Astrocyte of the cerebellum (primary cell): ENCODE measurements at places on chromosomes 2 and 18.
A peak's percentile ranks its signal among the peaks of the same experiment; 100 is the strongest.

- DNase-seq = no peak
Measured at GRCh38 chr2:156191527-156191926, 141.0 kb downstream of the NR4A2 start.

DNA sequence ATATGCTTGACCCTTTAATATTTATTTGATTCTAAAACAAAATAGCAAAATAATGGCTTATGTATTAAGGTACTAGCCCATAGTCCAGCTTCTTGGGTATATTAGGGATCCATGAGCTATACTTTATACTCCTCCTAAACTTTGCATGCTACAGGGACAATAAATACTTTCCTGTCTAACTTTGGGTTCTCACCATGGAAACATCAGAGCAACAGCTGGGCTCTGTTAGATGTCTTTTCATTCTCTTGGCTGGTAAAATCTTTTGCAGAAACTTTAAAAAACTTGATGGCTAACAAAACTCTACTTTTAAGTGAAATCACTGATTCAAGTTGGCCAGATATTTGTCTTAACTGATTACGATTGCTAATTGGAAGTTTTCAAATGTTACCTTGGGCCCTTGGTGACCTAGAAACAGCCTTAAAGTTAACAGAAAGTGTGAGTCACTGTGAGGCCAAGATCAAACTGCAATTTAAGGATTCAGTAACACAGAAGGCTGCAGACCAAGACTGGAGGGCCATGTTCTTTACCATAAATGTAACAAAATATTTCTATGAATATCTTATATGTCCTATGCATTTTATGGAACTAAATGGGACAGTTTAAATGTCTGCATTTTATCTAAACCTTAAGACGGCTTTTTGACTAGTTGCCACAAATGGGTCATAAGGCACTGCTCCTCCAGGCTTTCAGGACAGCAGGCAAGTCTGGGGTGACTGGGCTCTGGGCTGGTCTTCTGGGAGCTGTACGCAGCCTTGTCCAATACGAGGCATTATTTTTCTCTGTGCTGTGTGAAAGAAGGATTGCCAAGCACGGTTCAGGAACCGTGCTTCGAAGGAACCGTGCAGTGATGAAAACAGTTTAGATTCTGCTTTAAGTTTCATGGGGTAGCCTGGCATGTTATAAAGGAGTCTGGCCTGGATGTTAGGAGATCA lies 188.5 kb downstream of the TPGS2 start:
- DNase-seq = no peak

GRCh38 chr2:163698857-163699256 lies 37.0 kb downstream of the FIGN start:
- DNase-seq = peak; percentile 58

DNA sequence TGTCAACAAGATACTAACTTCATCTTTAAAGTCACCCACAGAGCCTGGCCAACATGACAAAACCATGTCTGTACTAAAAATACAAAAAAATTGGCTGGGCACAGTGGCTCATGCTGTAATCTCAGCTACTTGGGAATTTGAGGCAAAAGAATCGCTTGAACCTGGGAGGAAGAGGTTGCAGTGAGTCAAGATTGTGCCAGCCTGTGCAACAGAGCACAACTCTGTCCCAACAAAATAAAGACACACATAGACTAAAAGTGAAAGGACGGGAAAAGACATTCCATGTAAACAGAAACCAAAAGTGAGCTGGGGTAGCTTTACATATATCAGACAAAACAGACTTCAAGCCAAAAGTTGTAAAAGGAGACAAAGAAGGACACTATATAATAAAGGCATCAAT lies 34.8 kb downstream of the USP34 start:
- DNase-seq = no peak

- DNase-seq = no peak
Measured at GRCh38 chr2:98924038-98924830, 11.8 kb downstream of the CRACDL start.

DNA sequence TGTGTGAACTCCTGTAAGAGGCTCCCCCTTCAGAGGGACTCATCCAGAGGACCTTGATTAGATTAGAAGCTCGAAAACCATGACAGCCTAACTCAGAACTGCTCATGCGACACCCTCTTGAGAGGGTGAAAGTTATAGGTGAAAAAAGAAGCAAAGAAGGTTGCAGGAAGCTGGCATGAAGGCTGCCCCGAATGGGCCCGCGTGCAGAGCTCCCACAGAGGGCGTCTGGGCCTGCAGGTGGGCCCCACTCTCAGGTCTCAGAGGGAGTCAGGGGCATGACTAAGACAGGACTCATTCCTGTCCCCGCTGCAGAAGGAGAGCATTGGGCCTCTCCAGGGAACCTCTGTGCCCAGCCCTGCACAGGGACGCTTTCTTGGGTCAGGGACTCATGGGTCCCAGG lies 235.4 kb downstream of the EIPR1 start:
- DNase-seq = no peak

GRCh38 chr2:174760845-174761473 lies 3.3 kb downstream of the CHRNA1 start:
- no peak for DNase-seq
